ENCODE measurements at places on chromosomes 6 and 20.

DNA sequence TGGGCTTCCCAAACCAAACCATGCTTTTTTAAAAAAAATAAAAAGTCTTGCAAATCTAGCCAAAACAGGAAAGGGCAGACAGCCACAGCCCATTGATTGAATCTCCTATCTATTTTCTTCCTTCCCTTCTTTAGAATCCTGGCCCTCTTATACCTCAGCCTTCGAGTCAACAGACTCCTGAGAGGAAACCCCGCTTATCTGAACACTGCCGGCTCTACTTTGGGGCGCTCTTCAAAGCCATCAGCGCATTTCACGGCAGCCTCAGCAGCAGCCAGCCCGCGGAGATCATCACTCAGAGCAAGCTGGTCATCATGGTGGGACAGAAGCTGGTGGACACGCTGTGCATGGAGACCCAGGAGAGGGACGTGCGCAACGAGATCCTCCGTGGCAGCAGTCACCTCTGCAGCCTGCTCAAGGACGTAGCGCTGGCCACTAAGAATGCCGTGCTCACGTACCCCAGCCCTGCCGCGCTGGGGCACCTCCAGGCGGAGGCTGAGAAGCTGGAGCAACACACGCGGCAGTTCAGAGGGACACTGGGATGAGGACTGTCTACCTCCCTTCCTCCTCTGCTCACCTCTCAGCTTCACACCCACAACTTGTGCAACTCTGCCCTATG is 10.1 kb upstream of the RTF2 start:
- H3K4me3 ChIP-seq, result no peak overlapping the region
- no peaks in the 10 kb centered on the region for H3K36me3 ChIP-seq
- H3K27ac ChIP-seq, result no peak overlapping the region
- H3K27me3 ChIP-seq, result no peaks in the 10 kb centered on the region

DNA sequence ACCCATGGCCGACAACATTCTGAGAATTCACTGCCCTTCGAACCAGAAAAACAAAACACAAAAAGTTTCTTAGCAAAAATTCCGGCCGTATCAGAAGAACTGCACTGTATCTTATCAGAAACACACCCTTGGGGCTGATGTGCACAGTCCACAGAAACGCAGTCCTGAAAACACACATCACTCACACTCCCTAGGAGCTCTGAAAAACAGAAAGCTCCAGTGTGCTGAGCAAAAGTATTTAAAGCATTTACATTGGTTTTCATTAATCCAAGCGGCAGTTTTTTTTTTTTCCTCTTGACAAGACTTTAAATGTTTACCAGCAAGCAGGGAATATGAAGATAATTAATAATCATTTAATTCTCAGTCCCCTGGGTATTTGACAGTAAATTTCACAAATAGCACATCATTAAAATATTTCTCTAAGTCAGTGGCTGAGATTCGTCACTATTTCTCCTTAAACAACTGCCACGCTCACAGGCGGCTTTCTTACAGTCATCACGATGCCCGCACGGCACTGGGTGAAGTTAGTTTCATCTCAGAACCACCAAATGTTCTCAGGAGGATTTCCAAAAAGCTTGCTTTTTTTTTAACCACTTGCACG is 13.3 kb downstream of the NFATC2 start:
- DNase-seq, result peak; percentile 70
- H3K36me3 ChIP-seq, result 0 out of 2 replicates have a peak, but pooled peaks cover 6% of the 10 kb centered on the region
- peaks cover 95% of the 10 kb centered on the region for H3K4me1 ChIP-seq
- H3K27ac ChIP-seq, result peak overlapping the region; percentile 74
- H3K27me3 ChIP-seq, result no peaks in the 10 kb centered on the region

GRCh38 chr6:119614138-119614537 is 264.6 kb upstream of the MAN1A1 start:
- no peaks in the 10 kb centered on the region for H3K4me1 ChIP-seq
- H3K36me3 ChIP-seq, result no peaks in the 10 kb centered on the region

GRCh38 chr6:163827143-163827542 is 412.6 kb downstream of the QKI start:
- H3K27ac ChIP-seq, result no peak overlapping the region
- H3K36me3 ChIP-seq, result no peaks in the 10 kb centered on the region
- no peak for DNase-seq
- no peaks in the 10 kb centered on the region for H3K27me3 ChIP-seq
- H3K4me1 ChIP-seq, result no peaks in the 10 kb centered on the region

- H3K27me3 ChIP-seq, result no peaks in the 10 kb centered on the region
- H3K4me1 ChIP-seq, result peaks cover 32% of the 10 kb centered on the region
- no peaks in the 10 kb centered on the region for H3K36me3 ChIP-seq
- peak; percentile 52 for DNase-seq
- H3K4me3 ChIP-seq, result peak overlapping the region; percentile 9
- H3K27ac ChIP-seq, result peak overlapping the region; percentile 39
Measured at GRCh38 chr6:69816569-69816968, 19.8 kb upstream of the LMBRD1 start.

GRCh38 chr6:99022039-99022609 is 74.4 kb upstream of the FBXL4 start:
- H3K27me3 ChIP-seq, result no peaks in the 10 kb centered on the region
- no peak for DNase-seq
- H3K4me1 ChIP-seq, result no peaks in the 10 kb centered on the region
- no peak overlapping the region for H3K27ac ChIP-seq

GRCh38 chr6:129100164-129100563 is 217.2 kb downstream of the LAMA2 start:
- no peaks in the 10 kb centered on the region for H3K4me1 ChIP-seq
- no peaks in the 10 kb centered on the region for H3K27me3 ChIP-seq
- H3K27ac ChIP-seq, result no peak overlapping the region
- H3K36me3 ChIP-seq, result no peaks in the 10 kb centered on the region
- DNase-seq, result no peak
- H3K4me3 ChIP-seq, result no peak overlapping the region

GRCh38 chr6:135179920-135180541 is 1.1 kb upstream of the MYB start:
- no peak for DNase-seq
- H3K36me3 ChIP-seq, result no peaks in the 10 kb centered on the region
- H3K27ac ChIP-seq, result no peak overlapping the region
- no peaks in the 10 kb centered on the region for H3K27me3 ChIP-seq
- H3K4me1 ChIP-seq, result peaks cover 48% of the 10 kb centered on the region

GRCh38 chr6:160974304-160974771 is 17.2 kb upstream of the MAP3K4 start:
- H3K27ac ChIP-seq, result no peak overlapping the region
- no peak for DNase-seq
- H3K4me3 ChIP-seq, result no peak overlapping the region
- H3K4me1 ChIP-seq, result peaks cover 12% of the 10 kb centered on the region

- H3K27ac ChIP-seq, result no peak overlapping the region
- no peaks in the 10 kb centered on the region for H3K27me3 ChIP-seq
- DNase-seq, result no peak
- no peaks in the 10 kb centered on the region for H3K36me3 ChIP-seq
Measured at GRCh38 chr6:93412452-93412851, 6.9 kb downstream of the EPHA7 start.

DNA sequence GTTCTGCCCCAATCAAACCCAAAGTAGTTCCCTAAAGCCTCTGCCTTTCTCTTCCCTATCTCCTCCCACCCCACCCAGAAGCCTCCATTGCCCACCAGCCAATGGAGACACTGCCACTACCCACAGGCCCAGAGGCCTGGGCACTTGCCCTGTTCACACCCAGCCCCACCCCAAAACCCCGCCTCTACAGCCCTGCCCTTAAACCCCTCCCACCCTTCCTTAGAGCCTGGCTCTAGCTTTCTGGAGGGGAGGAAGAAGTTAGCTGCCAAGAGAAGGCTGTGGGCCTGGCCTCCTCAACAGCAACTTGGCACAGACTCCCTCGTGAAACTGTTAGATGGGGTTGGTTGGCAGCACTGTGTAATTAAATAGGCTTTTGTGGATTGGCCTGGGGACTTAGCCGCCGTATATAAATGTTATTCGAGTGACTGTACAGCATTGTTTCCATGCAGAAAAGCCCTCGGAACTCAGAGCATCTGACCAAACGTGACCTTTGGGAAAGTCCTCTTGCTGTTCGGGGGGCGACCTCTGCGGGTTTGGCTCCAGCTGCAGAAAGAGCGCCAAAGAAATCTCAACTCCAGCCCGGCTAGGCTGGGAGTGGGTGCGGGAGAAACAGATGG is 31.4 kb downstream of the COL11A2 start:
- H3K4me1 ChIP-seq, result peaks cover 13% of the 10 kb centered on the region
- no peak overlapping the region for H3K4me3 ChIP-seq
- no peak overlapping the region for H3K27ac ChIP-seq
- H3K27me3 ChIP-seq, result no peaks in the 10 kb centered on the region
- H3K36me3 ChIP-seq, result no peaks in the 10 kb centered on the region

GRCh38 chr6:1923449-1923848 is 313.7 kb downstream of the FOXC1 start:
- H3K4me3 ChIP-seq, result no peak overlapping the region
- H3K4me1 ChIP-seq, result no peaks in the 10 kb centered on the region
- no peaks in the 10 kb centered on the region for H3K27me3 ChIP-seq
- no peaks in the 10 kb centered on the region for H3K36me3 ChIP-seq
- DNase-seq, result no peak
- H3K27ac ChIP-seq, result no peak overlapping the region

GRCh38 chr20:4661191-4661590 is 60.5 kb upstream of the PRND start:
- no peaks in the 10 kb centered on the region for H3K4me1 ChIP-seq
- no peak overlapping the region for H3K27ac ChIP-seq
- no peaks in the 10 kb centered on the region for H3K36me3 ChIP-seq
- no peak overlapping the region for H3K4me3 ChIP-seq
- H3K27me3 ChIP-seq, result no peaks in the 10 kb centered on the region

- H3K4me1 ChIP-seq, result no peaks in the 10 kb centered on the region
- H3K4me3 ChIP-seq, result no peak overlapping the region
- H3K36me3 ChIP-seq, result no peaks in the 10 kb centered on the region
- peak; percentile 84 for DNase-seq
- H3K27me3 ChIP-seq, result no peaks in the 10 kb centered on the region
Measured at GRCh38 chr6:105087571-105088211, 92.1 kb downstream of the POPDC3 start.

- H3K4me3 ChIP-seq, result no peak overlapping the region
- H3K27ac ChIP-seq, result no peak overlapping the region
- DNase-seq, result no peak
- no peaks in the 10 kb centered on the region for H3K27me3 ChIP-seq
- no peaks in the 10 kb centered on the region for H3K36me3 ChIP-seq
Measured at GRCh38 chr6:44278774-44279697, 8.8 kb downstream of the TMEM151B start.

GRCh38 chr20:12030470-12030869 is 112.8 kb downstream of the BTBD3 start:
- no peak overlapping the region for H3K27ac ChIP-seq
- DNase-seq, result no peak
- no peak overlapping the region for H3K4me3 ChIP-seq
- no peaks in the 10 kb centered on the region for H3K27me3 ChIP-seq
- no peaks in the 10 kb centered on the region for H3K36me3 ChIP-seq

- no peaks in the 10 kb centered on the region for H3K4me1 ChIP-seq
- H3K4me3 ChIP-seq, result no peak overlapping the region
- no peak for DNase-seq
Measured at GRCh38 chr6:11763460-11764249, 14.9 kb downstream of the ADTRP start.

- no peak overlapping the region for H3K4me3 ChIP-seq
- no peaks in the 10 kb centered on the region for H3K36me3 ChIP-seq
- no peaks in the 10 kb centered on the region for H3K27me3 ChIP-seq
- no peak for DNase-seq
- H3K27ac ChIP-seq, result no peak overlapping the region
Measured at GRCh38 chr6:437037-437392, 45.5 kb downstream of the IRF4 start.

DNA sequence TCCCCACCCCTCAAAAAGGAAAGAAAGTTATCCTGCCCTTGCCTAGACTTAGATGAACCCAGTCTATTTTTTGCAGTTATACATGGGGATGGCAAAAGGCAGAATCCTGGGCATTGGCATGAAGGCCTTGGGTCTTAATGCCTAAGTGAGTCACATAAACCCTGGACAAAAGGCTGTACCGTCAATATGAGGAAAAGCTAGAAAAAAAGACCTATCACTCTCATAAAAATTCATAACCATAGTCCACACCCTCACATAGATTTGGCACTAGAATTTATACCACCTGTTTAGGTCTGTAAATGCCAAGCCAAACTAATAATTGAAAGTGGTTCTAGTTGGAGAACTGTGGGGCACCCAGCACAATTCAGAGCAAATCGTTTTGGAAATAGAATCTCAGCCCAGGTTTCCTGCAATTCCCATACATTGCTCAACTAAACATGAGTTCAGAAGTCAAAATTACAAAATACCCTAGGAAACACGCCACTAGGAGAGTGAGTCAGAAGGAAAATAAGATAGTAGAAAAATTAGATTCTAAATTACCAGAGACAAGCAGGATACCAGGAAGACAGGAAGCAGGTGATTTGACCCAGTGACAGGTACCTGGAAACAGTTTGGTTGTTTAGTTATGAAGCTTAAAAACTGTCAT is 70.4 kb upstream of the FUCA2 start:
- H3K36me3 ChIP-seq, result no peaks in the 10 kb centered on the region
- H3K4me3 ChIP-seq, result no peak overlapping the region
- no peaks in the 10 kb centered on the region for H3K27me3 ChIP-seq
- no peak overlapping the region for H3K27ac ChIP-seq
- DNase-seq, result no peak

DNA sequence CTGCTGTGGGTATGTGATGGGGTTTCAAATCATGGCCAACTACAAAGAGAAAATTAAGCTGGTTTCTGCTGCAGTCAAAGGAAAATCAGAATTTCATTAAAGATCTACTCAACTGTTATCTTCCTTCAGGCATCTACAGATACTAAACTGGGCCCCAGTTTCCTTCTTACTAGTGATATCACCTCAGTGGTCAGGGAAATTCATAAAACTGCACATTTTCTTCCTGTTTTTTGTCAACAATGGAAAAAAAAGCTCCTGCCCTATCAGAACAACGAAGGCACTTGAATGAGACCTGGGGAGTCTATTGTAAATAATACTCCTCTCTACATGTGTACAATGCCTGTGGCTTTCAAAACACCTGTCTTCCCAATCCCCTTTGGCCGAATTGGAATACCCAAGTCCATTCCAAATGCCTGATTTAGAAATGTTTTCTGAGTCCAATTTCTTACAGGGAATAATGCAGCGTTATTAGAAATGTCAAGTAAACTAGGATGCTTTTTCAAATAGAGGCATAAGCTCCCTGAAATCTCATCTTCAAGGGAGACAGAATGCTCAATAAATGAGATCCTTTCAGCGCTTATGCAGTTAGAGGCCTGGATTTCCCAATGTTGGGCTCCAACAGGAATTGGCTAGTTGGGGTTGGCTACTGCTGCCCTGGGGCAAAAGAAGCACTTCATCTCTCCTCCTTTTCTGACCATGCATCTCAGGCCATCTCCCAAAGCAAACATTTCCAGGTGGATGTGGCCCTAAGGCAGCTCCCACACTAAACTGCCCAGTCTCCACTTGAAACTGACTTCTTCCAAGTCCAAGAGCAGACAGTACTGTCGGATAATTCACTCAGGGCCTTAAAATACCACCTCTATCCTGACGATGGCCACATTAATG is 143.3 kb downstream of the NFATC2 start:
- no peak for DNase-seq
- peaks cover 30% of the 10 kb centered on the region for H3K4me1 ChIP-seq
